ENCODE measurements at places on chromosomes 5 and 9.

DNA sequence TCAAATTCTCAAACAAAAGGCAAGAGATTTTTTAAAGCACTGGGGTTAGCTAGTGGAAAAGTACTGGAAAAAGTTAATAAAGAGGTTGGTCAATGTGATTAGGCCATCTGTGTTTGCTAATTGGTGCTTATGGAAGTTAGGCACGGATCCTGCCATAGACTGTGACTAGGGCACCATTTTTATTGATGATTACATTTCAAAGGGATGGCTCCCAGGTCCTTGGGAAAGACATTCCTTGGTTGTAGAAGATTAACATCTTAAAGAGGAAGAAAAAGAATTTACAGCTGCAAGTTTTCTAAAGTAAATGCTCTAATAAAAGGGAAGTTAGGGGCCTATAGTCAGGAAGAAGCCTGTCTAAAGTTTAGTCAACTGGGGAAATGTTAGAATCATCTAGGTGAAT is 1183.3 kb downstream of the DTWD2 start:
- DNase-seq: no peak

GRCh38 chr9:98933890-98934289 is 9.8 kb upstream of the COL15A1 start:
- no peak for DNase-seq

DNA sequence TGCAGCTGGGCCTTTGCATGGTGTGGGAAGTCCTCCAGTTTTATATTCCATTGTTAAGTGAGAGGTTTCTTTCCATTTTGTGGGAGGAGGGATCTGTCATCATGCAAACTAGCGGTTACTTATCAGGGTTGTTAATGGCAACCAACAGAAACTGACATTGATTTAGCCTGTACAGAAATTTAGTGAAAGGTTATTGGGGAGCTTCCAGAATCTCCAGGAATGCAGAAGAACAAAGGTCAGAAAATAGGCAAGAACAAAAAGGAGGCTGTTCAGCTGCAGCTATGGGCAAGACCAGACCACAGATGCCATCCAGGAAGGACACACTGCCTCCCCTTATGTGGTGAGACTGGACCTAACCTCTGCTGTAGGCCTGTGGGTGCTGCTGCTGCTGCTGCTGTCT is 395.8 kb downstream of the KDM4C start:
- DNase-seq: no peak

- DNase-seq: no peak
These were observed 45.5 kb downstream of the BICD2 start for GRCh38 chr9:92719028-92719647.

DNA sequence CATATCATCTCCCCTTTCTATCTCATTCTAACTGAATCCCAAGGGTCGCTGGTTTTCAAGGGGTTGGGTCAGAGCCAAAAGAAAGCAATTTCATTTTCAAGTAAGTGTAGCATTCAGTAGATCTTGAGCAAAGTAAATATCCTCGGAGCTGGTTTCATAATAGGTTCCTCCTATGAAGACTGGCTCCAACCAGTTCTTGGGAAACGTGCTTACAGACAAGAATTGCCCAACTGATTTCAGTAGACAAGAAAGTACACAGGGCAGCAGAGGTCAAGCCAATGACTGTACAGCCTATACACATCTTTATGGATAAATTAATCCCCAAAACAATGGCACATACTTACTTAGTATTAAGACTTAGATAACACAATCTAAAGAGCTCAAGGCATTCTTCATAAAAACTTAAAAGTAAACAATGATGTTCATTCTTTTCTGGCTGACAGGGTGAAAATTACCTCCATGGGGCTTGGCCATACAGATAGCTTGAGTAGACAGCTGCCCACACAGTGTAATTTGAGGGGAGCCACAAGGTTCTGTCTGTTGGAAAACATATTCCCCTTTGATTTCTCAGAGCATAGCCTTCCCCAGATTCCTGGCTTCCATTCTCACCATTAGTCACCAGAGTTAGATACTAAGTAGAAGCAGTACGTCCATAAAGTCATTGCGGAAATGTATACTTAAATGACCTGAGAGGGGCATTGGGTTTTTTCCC is 163.9 kb downstream of the ARRDC3 start:
- no peak for DNase-seq

DNA sequence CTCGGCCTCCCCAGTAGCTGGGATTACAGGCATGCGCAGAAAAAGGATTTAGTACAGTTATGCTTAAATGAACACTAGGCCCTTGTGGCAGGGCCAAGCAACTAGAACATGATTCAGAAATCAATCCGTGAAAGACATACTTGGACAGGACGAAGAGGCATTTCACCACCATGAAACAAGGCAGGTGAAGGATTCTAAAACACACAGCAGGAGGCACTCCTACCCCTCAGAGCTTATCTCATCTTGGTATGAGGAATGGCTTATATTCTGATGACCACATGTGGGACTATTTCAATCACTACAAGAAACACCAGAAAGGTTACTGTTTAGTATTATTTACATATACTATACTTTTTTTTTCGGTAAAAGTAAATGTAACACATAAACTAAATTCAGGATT is 15.7 kb downstream of the OR2S2 start:
- no peak for DNase-seq

- no peak for DNase-seq
These were observed 1.9 kb upstream of the B4GALT1 start for GRCh38 chr9:33168941-33169544.

DNA sequence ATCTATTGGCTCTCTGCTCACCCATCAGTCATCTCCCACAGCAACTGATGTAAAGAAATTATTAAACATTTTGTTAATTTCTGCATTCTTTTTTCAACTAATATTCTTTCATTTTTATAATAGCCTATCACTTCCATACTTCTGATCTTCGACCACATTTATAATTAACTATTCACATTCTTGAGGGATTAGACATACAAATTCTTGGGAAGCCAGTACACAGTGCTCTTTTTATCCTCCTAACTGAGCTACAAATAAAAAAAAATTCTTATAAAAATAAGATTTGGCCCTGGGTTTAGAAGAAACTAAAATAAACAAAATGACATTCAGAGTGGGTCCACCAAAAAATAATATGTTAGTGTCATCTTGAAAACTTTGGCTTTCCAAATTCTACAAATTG is 103.7 kb upstream of the ITGA1 start:
- DNase-seq: no peak

DNA sequence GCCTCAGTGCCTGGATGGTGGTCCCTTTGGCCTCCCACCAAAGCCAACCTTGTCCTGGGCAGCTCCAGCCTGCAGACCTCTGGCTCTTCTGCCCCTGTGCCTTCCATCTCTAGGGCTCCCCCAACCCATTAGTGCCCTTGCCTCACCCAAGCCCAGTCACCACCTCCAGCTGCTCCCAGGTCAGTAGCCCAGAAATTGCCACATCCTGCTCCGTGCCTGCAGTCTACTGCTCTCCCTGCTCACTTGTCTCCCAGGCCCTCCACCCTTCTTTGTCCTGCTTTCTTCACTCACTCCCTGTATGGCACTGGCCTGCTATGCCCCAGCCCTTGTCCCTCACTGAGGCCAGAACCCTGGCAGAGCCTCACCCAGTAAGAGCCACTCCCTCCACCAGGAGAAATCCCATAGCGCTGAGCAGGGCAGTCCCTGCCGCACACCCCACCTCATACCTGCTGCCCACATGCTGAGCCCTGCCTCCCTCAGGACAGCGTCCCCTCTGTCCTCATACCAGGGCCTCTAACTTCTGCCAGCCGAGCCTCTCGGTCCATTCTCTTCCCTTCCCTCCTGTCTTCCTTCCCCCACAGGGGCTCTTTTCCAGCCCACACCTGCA is 44.4 kb downstream of the JADE2 start:
- DNase-seq: no peak

DNA sequence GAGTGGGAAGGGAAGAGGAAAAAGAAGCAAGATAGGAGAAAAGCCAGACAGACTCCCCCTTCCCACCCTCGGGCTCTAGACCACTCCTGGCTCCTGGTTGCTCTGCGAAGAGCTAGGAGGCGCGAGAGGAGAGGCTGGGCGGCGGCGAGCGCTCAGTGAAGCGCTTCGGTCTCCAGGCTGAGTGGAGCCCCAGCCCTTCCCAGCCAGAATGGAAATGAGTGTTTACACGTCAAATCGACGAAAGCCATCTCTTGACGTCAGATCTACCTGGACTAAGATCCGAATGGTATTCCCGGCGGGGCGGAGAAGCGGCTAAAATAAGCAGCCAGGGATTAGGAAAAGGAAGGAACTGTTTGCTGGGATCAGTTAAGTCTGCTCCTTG is at the start of gene PCSK1:
TSS of gene PCSK1 (minus strand) at position 183 of the 382 bp plus-strand sequence. CDS start 206 bp downstream, outside the sequence.
- no peak for DNase-seq

- DNase-seq: no peak
These were observed 73.9 kb downstream of the PBX3 start for GRCh38 chr9:125821078-125821477.

GRCh38 chr5:141558150-141558549 is 60.6 kb downstream of the DIAPH1 start:
- no peak for DNase-seq

DNA sequence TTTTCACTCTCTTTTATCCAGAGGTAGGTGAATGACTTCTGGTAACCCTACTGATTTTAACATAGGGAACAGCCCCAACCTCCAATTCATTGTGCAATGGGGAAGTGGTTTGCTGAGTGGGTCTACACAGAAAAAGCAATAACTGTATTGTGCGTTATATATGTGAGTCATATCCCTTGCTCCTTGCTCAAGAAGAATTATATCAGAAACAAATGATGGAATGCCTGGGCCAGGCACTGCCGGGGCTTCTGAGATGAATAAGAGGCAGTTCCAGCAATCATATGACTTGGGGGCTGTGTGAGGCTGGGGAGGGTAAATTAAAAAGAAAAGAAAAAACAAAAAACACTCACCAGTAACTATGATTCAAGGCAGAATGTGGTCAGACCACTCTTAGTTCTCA is 79.2 kb upstream of the ABCA1 start:
- no peak for DNase-seq

- DNase-seq: no peak
These were observed 1962.2 kb upstream of the WWC1 start for GRCh38 chr5:166329149-166329800.

- no peak for DNase-seq
These were observed 9.8 kb upstream of the FTMT start for GRCh38 chr5:121841892-121842291.

GRCh38 chr9:121499427-121500164 is at the start of gene GGTA1:
GGTA1 (minus strand) TSS chr9:121499844; CDS start chr9:121467922, 31,922 bp downstream.
- DNase-seq: no peak

DNA sequence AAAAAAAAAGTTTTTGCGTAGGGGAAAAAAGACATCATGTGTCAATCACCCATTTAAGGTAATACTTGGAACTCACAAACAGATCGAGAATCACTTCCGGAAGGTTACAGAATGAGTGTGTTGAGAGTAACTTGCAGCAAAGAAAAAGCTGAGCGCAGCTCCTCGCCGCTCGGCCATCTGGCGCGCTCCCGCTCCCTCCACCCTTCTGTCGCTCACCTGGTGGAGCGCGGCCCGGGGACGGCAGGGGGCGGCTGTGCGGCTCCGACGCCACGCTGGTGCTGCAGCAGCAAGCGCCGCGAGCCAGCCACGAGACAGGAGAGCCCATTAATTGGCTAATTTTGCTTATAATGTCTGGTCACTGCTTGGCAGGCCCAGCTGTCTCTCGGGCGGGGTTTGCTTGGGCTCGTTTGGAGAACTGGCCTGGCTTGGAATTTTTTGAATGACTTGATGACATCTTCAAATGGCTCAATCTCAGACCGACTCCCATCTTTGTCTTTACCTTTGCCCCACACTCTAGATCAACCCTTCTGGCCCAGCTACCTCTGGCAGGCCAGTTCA is 601.8 kb downstream of the CCDC171 start:
- peak; percentile 15 for DNase-seq

DNA sequence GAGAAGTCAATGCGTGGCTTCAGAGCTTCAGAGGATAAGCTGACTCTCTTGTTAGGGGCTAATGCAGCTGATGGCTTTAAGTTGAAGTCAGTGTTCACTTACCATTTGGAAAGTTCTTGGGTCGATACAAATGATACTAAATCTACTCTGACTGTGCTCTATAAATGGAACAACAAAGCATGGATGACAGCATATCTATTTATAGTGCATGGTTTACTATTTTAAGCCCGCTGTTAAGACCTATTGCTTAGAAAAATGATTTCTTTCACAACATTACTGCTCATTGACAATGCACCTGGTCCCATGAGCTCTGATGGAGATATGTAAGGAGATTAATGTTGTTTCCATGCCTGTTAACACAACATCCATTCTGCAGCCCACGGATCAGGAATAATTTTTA is 435.7 kb downstream of the MAT2B start:
- DNase-seq: no peak

GRCh38 chr9:94623253-94623652 is 16.1 kb downstream of the FBP1 start:
- DNase-seq: no peak

- no peak for DNase-seq
These were observed 711.8 kb upstream of the CHD1 start for GRCh38 chr5:99640646-99641045.

DNA sequence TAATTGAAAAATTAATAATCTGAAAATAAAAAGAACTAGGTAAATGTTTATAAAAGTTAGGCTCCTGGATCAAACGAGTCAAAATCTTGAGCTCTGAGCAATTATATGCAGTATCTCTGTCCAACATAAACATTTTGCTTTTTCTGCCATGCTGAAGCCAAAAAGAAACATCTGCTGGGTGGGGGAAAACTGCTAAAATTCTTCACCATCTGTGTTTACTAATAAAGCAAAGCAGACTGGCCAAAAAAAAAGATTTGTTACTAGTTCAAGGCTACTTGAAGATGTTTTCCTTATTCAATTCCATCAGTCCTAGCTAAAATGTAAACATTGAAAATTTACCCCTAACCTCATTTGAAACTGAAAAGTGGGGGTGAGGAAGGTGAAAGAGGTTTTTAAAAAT is 29.7 kb downstream of the GTF3C4 start:
- DNase-seq: no peak

- no peak for DNase-seq
These were observed 3.4 kb downstream of the KCNT1 start for GRCh38 chr9:135705376-135705775.

- no peak for DNase-seq
These were observed 16.1 kb downstream of the EQTN start for GRCh38 chr9:27280860-27281259.

- DNase-seq: no peak
These were observed 118.2 kb downstream of the CDH12 start for GRCh38 chr5:22734907-22735306.

GRCh38 chr9:7862170-7862569 is 62.6 kb upstream of the DMAC1 start:
- no peak for DNase-seq

DNA sequence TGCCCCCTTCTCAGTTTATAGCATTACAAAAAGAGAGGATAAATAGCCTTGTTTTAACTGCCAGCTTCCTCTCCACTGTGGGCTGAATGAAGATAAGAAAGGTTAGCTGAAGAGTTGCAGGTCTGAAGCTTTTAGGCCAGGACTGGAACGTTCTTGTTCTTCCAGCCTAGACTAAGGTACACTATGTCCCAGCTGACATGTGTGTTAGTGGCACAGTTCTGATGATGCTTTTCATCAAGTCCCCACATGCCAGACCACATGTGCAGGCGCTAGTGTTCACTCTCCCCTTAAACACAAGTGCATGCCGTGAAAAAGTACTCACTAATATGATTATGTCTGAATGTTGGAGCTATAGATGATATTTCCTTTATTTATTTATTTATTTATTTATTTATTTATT is 40.7 kb downstream of the STXBP1 start:
- no peak for DNase-seq

Data from activated CD8-positive, alpha-beta memory T cell treated with anti-CD3 and anti-CD28 coated beads for 1 hour (primary cell).